ENCODE measurements at places on chromosomes 3 and 15. TPM values are rescaled to one million over a fixed set of nuclear protein-coding genes. Genes with fewer than 3 reads are reported as not detected.
A peak's percentile ranks its signal among the peaks of the same experiment; 100 is the strongest.

RHCG gene
- total RNA-seq, result not detected

SATB1 gene
- 0.23 TPM for total RNA-seq

GRCh38 chr3:39809181-39809994, at the start of gene MYRIP:
Gene MYRIP (plus strand): TSS chr3:39809609. CDS start chr3:39900817, 91,208 bp downstream.
- DNase-seq, result peak; percentile 36

DNA sequence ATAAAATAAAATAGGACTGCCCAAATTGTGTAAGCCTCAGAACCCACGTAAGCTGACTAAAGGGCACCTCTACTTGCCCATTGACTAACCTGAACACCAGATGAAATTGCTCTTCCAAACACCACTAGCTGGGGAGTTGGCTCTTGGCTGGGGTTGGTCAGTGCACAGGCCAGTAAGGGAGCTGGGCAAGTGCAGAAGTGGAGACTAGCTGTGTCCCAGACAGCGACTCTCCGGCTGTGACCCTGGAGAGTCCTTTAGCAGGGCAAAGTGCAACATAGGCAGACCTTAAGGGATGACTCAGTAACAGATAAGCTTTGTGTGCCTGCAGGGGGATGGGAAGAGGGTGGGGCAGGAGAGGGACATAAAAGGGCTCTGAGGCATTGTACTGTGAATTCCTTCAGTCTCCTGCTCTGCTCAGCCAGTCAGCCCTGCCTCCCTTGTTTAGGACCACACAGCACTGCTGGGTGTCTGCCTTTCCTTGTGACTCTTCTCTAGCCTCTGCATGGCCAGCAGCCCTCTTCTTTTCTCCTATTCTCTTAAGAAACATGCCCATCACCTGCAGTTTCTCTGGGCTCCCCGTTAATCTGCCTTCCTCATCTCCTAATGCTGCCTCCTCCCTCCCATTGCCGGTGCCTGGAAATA, 13.2 kb downstream of the NR1I2 start:
- peak; percentile 18 for DNase-seq

DNA sequence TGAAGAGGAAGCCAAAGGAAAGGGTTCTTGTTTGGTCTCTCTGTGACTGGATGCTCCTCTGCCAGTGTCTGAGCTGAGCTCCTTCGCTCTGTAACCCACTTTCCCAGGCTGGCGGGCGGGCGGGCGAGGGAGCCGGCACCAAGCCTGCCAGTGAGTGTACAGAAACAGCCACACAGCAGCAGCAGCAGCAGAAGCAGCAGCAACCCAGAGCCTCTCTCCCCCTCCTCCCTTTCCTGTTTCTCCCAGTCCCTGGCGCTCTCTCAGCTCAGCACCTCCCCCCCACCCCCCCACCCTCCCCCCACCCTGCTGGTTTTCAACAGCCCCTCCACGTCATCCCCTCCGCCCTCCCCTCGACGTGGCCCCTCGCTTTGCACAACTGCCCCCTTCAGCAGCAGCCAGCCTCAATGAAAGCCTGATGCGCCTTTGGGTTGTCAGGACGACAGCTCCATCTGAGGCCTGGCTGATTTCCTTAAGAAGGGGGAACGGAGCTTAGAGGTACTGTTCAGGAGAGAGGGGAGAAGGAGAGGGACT, at the start of gene LSAMP:
Gene LSAMP (minus strand): TSS at position 177 of the 531 bp plus-strand sequence.
- no peak for DNase-seq

DNA sequence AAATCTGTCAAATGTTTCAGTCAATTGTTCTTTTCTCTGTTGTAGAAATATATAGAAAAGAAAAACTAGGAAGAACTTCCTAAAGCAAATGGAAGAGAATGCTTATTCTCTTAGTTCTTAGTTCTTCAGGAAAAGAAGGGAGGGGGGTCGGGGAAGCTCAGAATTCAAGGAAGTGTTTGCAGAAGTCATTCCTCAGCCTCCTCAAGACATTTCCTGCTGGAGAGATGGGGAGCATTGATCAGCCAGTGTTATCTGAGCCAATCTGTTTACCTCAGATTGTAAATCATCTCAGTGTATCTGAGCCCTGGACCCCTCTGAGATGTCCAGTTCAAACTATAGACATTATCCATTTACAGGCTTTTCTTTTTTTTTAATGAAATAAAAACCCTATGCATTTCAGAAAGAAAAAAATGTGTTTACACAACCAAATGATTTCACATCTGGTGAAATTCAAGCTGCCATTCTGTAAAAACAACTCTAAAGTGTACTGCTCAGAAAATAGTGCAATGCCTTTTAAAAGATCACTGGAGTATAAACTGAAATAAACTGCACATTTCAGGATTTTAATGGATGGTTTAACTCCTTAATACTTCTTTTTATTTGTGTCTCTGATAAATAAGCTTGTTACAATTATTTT, 460.7 kb downstream of the ROBO1 start:
- no peak for DNase-seq

- no peak for DNase-seq
Measured at GRCh38 chr3:133733226-133733625, 13.0 kb upstream of the TF start.

All from MCF 10A (cell line).